ENCODE measurements at places on chromosomes 5 and 9. TPM values are rescaled to one million over a fixed set of nuclear protein-coding genes. Genes with fewer than 3 reads are reported as not detected.

DNA sequence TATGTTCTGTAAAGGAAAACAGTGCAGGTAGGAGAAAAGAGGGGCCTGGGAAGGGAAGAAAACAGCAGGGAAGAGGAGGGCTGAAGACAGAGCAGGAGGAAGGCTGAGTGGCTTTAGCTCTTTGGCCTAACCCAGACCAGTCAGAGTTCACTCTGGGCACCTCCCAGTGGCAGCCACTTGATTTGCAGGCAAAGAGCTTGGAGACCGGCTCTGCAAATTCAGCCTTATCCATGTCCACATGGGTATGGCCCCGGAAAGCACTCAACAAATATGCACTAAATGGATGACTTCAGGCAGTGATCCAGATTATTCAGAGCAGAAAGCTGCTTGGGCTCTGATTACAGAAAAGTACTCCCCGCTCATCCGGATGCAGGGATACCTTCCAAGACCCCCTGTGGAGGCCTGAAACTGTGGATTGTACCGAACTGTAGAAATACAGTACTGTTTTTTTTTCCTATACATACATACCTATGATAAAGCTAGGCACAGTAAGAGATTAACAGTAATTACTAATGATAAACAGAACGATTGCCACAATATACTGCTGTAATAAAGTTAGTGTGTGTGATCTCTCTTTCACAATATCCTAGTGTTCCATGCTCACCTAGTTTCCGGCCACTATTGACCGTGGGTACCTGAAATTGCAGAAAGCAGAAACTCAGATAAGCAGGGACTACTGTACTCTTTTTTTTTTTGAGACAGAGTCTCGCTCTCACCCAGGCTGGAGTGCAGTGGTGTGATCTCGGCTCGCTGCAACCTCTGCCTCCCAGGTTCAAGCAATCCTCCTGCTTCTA, 4.6 kb upstream of the RNU6ATAC start:
- DNase-seq, result no peak

PKD2L2 gene
- total RNA-seq, result not detected

DNA sequence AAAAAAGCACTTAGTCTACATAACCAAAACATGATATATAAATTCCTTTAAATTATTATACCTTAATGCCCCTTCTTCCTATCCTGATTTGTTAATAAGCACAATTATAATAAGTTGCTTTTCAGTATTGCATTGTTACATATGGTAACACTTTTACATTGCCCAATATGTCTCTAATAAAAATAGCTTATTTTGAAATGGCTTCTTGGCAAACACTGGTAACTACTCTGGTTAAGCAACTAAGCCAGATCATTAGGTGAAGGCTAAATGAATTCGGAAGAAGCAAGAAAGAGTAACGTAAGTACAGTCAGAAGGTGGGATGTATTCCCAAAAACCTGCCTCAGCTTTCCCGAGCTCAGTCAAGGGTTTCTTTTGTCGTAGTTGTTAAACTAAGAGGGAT, 85.3 kb downstream of the TTC39B start:
- no peak for DNase-seq

ORM2 gene
- total RNA-seq, result 2.8 TPM

PCDHB7 gene
- 2.1 TPM for total RNA-seq

JAKMIP2 gene
- 1.8 TPM for total RNA-seq

DNA sequence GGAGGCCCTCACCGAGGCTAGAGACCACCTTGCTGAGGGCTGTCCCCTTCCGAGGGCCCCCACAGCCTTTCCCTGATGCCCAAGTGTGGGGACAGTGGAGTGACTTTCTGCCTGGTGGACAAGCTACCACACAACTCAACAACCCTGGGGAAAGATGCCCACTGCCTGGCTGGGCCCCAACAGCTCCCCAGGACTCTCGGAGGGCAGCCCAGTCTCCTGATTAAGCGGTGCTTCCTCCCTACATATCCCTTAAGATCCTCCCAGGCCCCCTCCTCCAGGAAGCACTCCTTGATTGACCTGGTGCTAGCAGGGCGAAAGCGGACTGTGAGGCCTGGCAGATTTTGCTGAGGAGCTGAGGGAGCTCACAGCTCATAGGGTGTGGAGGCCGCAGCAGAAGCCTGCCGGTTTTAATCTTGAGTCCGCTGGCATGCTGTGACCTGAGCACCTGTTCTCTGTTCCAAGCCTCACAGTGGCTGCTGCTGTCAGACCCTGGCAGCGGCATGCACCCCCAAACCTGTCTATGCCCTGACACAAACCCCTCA, 2.2 kb downstream of the NSMF start:
- DNase-seq, result no peak

DNA sequence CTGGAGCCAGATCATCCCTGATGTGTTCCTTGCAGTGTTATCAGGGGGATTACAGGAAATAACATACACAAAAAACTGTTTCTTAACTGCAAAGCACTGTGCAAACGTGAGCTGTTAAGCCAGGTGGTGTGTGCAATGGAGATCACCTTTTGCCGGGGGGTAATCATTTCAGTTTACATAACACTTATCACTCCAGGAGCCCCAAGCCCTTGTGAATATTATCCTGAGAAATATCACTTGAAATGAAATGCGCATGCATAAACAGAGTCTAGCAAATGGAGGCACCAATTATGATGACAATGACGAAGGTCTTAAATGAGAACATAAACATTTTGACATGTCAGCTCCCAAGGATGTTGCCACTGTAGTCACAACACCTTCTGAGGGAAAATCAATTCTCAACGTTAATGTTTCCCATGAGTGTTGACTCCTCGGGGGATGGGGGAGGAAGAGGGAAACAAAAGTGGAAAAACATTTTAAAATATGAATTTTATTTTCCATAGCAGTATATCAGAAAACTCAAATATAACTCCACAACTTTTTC, 54.5 kb upstream of the RAD23B start:
- DNase-seq, result no peak

DNA sequence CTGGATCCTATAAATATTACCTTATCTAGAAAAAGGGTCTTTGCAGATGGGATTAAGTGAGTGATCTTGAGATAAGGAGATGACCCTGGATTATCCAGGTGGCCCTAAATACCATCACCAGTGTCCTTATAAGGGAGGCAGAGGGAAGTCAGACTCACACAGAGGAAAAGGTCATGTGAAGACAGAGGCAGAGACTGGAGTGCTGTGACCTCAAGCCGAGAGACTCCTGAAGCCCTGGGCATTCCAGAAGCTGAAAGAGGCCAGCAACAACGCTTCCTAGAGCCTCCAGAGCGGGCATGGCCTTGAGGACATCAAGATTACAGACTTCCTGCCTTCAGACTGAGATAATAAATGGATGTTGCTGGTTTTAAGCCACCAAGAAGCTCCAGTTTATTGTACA, 118.8 kb downstream of the ATPSCKMT start:
- DNase-seq, result no peak

DNA sequence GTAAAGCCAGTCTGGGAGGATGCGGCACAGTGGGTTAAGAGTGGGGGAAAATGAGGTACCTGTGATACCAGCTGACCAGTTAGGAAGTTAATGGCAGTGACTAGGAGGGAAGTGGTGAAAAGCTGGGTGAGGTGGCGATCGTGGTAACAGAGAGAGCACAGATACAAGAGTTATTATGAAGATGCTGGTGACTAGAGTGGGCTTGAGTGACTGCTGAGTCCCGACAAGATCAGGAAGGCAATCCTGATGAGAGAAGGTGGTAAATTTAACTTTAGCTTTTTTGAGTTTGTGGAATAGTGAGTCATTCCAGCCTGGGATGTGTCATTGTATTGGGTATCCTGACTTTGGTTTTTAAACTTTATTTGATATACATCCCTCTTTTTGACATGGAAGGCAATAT, 38.8 kb downstream of the CMYA5 start:
- DNase-seq, result no peak

- no peak for DNase-seq
Measured at GRCh38 chr5:124402144-124402581, 344.3 kb downstream of the ZNF608 start.

Measured in mucosa of gallbladder (tissue), 1 donor.